Spleen (tissue), 13 donors: ENCODE measurements at places on chromosomes 16 and 17. TPM values are rescaled to one million over a fixed set of nuclear protein-coding genes. Genes with fewer than 3 reads are reported as not detected.

DNA sequence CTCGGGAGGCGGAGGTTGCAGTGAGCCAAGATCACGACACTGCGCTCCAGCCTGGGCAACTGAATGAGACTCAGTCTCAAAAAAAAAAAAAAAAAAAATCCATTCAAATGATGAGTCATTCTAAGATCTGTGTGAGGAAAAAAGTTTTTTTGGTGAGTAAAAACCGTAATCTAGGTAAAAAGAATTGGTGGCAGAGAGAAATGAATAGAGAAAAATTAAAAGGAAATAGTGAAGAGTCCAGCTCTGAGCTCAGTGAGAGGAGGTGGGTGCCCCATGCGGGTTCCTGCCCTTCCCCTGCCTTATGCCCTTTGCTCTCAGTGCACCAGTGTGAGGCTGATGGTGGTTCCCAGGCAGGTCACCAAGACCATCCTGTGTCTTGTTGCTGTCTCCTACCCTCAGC, 20.9 kb downstream of the GAN start:
- no peak overlapping the region for H3K4me3 ChIP-seq
- H3K4me1 ChIP-seq = no peaks in the 10 kb centered on the region
- H3K27me3 ChIP-seq = no peaks in the 10 kb centered on the region
- DNase-seq = no peak

DNA sequence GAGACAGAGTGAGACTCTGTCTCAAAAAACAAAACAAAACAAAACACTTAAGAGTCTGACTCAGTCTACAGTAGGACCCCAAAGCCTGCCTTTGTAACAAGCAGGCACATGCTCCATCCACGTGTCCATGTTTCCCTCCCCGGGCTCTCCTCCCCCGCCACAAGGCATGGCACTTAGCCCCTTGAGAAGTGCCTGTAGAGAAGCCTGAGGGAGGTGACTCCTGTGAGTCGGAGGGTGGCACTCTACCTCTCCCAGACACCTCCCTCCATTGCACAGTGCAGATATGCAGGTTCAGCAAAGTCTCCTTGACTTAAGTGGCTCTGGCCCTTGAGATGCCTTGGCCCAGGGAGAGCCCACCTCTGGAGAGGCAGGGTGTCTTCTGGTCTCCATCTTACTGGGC, 6.8 kb downstream of the FHOD1 start:
- peak overlapping the region; percentile 96 for H3K27ac ChIP-seq
- no peaks in the 10 kb centered on the region for H3K27me3 ChIP-seq
- H3K4me1 ChIP-seq = peaks cover 63% of the 10 kb centered on the region
- DNase-seq = peak; percentile 46

- H3K27ac ChIP-seq = no peak overlapping the region
- H3K36me3 ChIP-seq = no peaks in the 10 kb centered on the region
- H3K4me1 ChIP-seq = peaks cover 10% of the 10 kb centered on the region
- H3K27me3 ChIP-seq = peaks cover 30% of the 10 kb centered on the region
These were observed 222.6 kb upstream of the FOXF1 start for GRCh38 chr16:86287664-86288201.

- H3K27me3 ChIP-seq = no peaks in the 10 kb centered on the region
- no peak overlapping the region for H3K27ac ChIP-seq
- no peaks in the 10 kb centered on the region for H3K4me1 ChIP-seq
These were observed 577.9 kb upstream of the CDH5 start for GRCh38 chr16:65788434-65789140.

GRCh38 chr17:55330344-55330933, 65.7 kb downstream of the HLF start:
- no peak overlapping the region for H3K27ac ChIP-seq
- H3K27me3 ChIP-seq = no peaks in the 10 kb centered on the region
- H3K36me3 ChIP-seq = no peaks in the 10 kb centered on the region
- no peaks in the 10 kb centered on the region for H3K4me1 ChIP-seq
- H3K4me3 ChIP-seq = no peak overlapping the region
- no peak for DNase-seq

DNA sequence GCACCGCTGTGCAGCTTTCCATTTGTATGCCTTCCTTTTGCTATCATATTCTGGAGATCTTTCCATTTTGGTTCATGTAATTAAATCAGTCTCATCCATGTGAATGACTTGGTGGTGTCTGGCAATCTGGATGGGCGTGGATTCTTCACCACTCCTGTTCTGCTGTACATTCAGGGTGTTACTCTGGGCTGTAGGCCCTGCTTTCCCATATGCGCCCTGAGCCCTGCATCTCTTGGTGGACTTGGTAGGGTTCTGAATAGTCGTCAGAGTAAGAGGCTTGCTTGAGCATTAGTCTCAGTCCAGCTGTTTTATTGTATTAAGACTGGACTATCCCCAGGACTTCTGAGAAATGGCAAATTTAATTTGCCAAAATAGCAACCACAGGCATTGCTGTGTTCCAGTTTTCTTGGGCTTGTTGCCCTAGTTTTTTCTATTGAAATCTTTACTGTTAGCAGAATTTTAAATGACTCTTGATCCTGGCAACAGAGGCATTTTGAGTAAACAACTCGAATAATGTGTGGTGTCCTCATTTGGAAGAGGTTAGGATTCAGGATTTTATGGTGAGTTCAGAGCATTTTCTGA, 14.9 kb downstream of the BANP start:
- H3K27me3 ChIP-seq = no peaks in the 10 kb centered on the region
- H3K4me3 ChIP-seq = no peak overlapping the region
- H3K36me3 ChIP-seq = no peaks in the 10 kb centered on the region
- no peak for DNase-seq
- peaks cover 18% of the 10 kb centered on the region for H3K4me1 ChIP-seq
- no peak overlapping the region for H3K27ac ChIP-seq

- DNase-seq = no peak
- H3K27ac ChIP-seq = no peak overlapping the region
- no peaks in the 10 kb centered on the region for H3K27me3 ChIP-seq
- peaks cover 20% of the 10 kb centered on the region for H3K4me1 ChIP-seq
- peaks cover 26% of the 10 kb centered on the region for H3K36me3 ChIP-seq
- no peak overlapping the region for H3K4me3 ChIP-seq
These were observed 679 bp downstream of the GP1BA start for GRCh38 chr17:4932756-4933155.

DNA sequence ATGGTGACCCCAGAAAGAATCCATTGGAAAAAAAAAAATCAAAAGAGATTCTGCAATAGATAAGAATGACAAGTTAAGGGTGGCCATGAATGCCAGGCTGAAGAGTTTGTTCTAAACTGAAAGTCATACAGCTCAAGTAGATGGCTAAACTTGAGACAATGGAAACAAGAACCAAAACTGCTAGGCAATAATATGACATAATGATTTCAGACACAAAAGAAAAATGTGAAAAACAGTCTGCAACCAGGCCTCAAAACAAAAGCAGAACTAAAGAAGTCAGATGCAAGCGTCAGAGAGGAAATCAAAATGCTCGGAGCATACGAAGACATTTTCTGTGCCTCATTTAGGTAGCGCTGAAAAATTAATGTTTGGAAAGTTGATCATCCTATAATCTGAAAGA, 54.4 kb upstream of the YPEL2 start:
- H3K27me3 ChIP-seq = no peaks in the 10 kb centered on the region
- H3K27ac ChIP-seq = peak overlapping the region; percentile 1
- no peaks in the 10 kb centered on the region for H3K4me1 ChIP-seq
- no peaks in the 10 kb centered on the region for H3K36me3 ChIP-seq
- H3K4me3 ChIP-seq = no peak overlapping the region

GRCh38 chr16:50743581-50744225, 1.8 kb downstream of the CYLD start:
- no peak for DNase-seq
- no peaks in the 10 kb centered on the region for H3K27me3 ChIP-seq
- H3K36me3 ChIP-seq = no peaks in the 10 kb centered on the region

DNA sequence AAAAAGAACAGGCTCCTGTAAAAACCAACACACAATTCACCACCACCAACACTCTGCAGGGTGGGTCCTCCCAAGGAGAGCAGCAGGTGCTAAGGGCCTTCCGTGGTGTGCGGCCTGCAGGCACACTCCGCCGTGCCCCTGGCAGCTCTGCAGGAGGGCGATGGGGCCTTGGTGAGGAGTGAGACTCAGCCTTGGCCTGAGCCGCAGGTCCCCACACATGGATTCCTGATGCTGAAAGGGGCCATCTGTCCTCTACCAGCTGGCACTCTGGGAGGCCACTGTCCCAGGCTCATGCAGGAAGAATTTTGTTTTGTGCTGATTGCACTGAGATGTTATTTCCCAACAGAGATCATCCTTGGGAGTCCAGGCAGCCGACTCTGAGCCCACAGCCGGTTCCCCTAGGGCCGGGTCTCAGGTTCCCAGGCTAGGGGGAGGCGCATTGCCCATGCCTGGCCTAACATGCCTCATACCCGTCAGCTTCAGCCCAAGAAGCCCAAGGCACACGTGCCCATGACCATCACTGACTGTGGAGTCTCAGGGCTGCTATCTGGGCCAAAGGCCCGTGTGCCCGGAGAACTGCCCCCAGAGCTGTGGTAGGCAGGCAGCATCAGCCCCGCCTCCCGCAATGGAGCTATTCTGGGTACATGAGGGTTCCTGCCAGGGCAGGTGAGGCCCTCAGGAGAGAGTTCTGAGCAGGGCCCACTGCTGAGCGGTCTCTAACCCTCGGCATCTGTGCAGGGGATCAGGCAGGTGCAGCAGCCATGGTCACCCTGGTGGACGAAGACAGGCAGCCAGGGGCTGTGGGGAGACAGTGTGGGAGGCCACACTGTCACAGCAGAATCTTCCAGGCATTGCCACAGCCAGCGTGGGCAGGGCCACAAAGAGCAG, 97.9 kb upstream of the ZNF469 start:
- H3K4me1 ChIP-seq = peaks cover 5% of the 10 kb centered on the region
- H3K4me3 ChIP-seq = no peak overlapping the region
- H3K27me3 ChIP-seq = no peaks in the 10 kb centered on the region
- no peaks in the 10 kb centered on the region for H3K36me3 ChIP-seq
- H3K27ac ChIP-seq = no peak overlapping the region
- no peak for DNase-seq

Gene SRL
- 4.3 TPM for total RNA-seq

Gene PDIA2
- 0.28 TPM for total RNA-seq

Gene CNEP1R1
- 32.9 TPM for total RNA-seq

Gene C16orf92
- total RNA-seq = not detected

Gene BAHCC1
- 10.2 TPM for total RNA-seq
